Stimulated activated naive CD4-positive, alpha-beta T cell (primary cell): ENCODE measurements at places on chromosomes 1 and 21.
A peak's percentile ranks its signal among the peaks of the same experiment; 100 is the strongest.

DNA sequence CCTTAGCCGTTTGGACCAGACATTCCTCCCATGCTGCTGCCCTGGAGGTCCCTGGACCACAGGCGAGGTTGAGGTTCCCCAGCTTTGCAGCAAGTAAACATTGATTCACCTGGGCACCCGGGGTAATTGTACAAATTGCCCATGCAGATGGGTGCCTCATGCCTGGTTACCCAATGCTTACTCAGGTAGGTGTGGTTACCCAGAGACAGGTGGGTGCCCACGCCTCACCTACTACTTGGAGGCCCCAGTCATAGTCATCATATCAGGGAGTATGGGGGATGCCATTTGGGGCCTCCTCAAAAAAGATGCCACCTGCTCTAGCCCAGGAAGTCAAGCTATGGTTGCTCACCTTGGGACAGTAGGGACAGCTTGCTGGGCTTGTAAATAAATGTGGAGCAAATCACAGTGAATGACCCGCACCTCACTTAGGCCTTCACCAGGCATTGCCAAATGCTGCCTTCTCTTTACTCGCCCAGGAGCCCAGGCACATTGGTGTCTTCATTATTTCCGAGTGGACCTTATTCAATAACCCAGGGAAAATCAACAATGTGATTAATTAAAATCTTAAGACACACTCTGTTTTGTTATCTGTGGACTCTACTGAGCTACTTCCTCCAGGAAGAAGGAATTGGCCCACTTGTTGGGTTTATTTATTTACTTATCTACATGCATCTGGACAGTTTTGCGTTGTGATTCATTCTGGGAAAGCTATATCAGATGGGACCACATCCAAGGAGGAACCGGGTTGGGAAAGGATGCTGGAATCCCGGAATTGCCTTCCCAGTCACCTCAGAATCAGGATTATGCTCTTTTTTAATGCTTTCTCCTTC, 35.6 kb upstream of the GRHL3 start:
- no peak for DNase-seq

DNA sequence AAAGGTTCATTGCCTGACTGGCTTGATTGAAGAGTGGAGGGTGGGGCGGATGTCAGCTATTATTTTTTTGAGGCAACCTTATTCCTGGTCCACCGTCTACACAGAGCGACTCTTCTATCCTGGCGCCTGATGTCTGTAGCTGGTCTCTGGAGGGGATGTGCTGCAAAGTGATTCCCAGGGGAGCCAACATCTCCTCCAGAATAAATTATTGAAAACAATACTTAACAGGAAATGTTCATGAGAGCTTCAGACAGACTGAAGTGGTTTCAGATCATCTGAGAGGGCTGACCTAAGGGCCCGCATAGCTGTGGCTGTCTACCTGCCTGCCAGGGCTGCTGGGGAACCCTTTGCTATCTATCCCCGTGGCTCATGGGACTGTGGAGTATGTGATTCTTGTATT, 66.7 kb downstream of the TEX35 start:
- DNase-seq: no peak

- DNase-seq: no peak
Measured at GRCh38 chr1:55402142-55402541, 187.0 kb upstream of the USP24 start.

GRCh38 chr21:46598581-46599572, 6.0 kb downstream of the S100B start:
- DNase-seq: peak; percentile 1

GRCh38 chr1:25039229-25039628, 109.2 kb upstream of the RUNX3 start:
- DNase-seq: no peak

- no peak for DNase-seq
Measured at GRCh38 chr1:1089731-1090423, 15.8 kb upstream of the RNF223 start.

- no peak for DNase-seq
Measured at GRCh38 chr1:209899948-209900347, 38.1 kb upstream of the SYT14 start.

DNA sequence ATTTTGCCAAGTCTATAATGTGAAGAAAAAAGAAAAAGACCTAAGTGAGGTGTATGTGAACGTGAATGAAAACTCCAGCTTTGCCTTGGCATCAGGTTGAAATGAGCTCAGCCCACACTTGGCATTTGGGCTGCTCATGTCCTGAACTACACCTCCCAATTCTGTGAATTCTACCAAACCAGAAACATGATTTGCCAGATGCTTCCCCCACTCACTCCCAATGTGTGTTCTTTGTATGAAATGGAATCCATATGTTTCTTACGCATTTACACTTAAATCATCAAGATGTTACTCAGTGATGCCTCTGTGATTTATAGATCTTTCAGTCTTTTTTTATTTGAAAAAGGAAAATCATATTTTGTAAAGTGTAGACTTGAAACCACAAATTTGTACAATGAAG, 32.8 kb upstream of the RUNX1 start:
- DNase-seq: no peak

GRCh38 chr1:62905872-62906271, 121.9 kb downstream of the ATG4C start:
- DNase-seq: no peak

GRCh38 chr1:212457740-212458338, 25.1 kb downstream of the NENF start:
- no peak for DNase-seq

GRCh38 chr1:114203595-114204128, 50.0 kb upstream of the SYT6 start:
- DNase-seq: no peak

- no peak for DNase-seq
Measured at GRCh38 chr1:97820470-97821188, 100.2 kb downstream of the DPYD start.

- no peak for DNase-seq
Measured at GRCh38 chr1:27626031-27626935, 8.7 kb downstream of the FGR start.

- DNase-seq: no peak
Measured at GRCh38 chr1:156448134-156448967, 52.2 kb downstream of the MEF2D start.

- DNase-seq: no peak
Measured at GRCh38 chr1:30637183-30637980, 86.0 kb downstream of the MATN1 start.

- DNase-seq: no peak
Measured at GRCh38 chr21:44431300-44431699, 24.0 kb upstream of the LRRC3 start.

- DNase-seq: no peak
Measured at GRCh38 chr1:1732381-1732780, 8.2 kb upstream of the CDK11A start.

DNA sequence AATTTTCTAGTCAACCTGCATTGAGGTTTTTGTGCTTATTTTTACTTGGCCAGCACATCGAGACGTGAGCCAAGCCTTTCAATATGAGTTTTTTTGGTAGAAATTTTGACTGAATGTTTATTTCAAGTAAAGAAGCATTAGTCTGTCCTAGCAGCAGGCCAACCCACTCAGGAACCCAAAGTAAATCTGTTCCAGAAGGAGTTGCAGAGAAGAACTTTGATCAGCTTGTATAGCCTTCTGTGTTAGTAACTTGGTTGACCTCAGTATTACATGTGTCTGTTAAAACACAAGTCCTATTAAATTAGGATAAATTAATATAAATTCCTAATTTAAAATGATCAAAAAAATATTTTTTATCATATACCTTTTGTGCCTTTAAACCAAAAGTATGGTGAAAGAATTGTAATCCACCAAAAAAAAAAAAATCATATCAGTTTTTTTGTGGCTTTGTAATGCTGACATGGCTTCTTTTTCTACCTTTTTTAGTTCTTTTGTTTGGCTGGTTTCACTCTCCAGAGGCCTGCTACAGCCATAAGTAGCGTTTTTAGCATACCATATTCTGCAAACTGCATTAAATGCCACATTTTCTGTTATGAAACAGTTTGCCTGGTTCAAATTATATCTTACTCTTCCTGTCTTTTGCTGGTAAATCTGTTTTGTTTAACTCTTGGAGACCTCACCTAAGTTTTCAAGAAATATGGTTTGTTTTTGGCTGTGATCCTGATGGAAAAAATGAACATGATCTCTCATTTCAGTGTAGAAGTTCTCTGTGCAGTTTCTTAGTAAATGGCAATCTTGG, 39.5 kb downstream of the ATF6 start:
- no peak for DNase-seq

GRCh38 chr1:26059906-26060305, 7.5 kb downstream of the TRIM63 start:
- DNase-seq: no peak

- DNase-seq: no peak
Measured at GRCh38 chr1:186659890-186660341, 20.3 kb downstream of the PTGS2 start.

- no peak for DNase-seq
Measured at GRCh38 chr1:110070671-110071242, at the start of gene ALX3. ALX3 (minus strand) TSS chr1:110070672; CDS start chr1:110070612, 60 bp downstream.

GRCh38 chr1:248710305-248710900, 7.8 kb upstream of the OR14I1 start:
- no peak for DNase-seq

GRCh38 chr1:159144571-159144970, 26.8 kb upstream of the CADM3 start:
- no peak for DNase-seq

DNA sequence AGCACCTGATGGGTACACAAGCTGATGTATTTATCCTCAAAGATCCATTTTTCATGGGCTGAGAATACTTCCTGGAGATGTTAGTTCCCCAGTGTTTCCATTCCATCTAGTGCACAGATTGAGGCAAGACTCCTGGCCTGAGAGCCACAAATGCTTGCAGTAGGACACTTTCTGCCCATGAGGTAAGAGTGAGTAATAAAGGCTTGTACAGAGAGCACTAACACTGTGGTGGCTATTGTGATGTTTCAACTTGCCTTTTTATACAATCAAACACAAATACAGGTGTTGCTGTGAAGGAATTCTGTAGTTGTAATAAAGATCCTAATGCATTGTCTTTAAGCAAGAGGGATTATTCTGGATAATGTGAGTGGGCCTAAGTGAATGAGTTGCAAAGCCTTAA, 186.1 kb upstream of the ADAMTS5 start:
- DNase-seq: no peak

GRCh38 chr1:203172184-203173010, 3.2 kb downstream of the MYBPH start:
- DNase-seq: peak; percentile 7

DNA sequence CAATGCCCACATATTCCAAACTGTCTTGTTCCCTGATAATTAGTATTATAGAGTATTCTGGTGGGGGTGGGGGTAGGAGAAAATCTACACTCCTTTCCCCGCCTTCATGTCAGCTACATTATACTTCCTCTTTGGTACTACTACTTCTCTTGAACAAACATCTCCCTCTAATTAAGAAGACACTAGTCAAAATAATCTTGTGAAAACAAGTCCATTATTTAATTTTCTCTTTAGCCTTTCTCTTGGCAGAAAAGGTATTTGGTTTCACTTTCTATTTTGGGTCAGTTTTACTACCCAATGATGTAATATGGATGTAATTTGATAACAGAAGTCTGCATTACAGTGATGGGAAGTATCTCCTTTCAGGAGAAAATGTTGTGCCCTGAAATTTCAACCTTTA, 22.5 kb downstream of the NTMT2 start:
- DNase-seq: no peak

DNA sequence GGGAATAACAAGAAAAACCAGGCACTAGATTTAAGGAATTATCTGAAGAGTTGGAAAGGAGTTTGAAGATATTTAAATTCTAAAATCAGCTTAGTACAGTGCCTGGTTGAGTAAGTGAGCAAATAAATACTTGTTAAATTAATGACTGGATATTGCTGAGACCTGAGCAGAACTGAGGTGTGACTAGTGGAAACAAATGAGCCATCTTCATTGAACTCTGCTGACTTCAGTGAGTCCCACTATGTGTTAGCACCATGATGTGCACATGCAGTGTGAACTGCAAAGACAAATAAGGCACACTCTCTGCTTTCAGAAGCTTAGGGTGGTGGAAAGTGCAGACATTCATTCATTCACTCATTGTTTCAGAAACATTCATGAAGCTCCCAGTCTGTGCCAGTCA, 48.7 kb downstream of the ELAPOR1 start:
- no peak for DNase-seq
